ENCODE measurements at places on chromosomes 2 and 18.

- no peak for DNase-seq
These were observed 82.6 kb downstream of the TPO start for GRCh38 chr2:1495676-1496358.

GRCh38 chr2:233481368-233482142, 85.0 kb downstream of the USP40 start:
- DNase-seq, result no peak

- no peak for DNase-seq
These were observed 67.1 kb upstream of the EPAS1 start for GRCh38 chr2:46230115-46230571.

GRCh38 chr2:164896226-164896625, 54.6 kb upstream of the COBLL1 start:
- DNase-seq, result no peak

DNA sequence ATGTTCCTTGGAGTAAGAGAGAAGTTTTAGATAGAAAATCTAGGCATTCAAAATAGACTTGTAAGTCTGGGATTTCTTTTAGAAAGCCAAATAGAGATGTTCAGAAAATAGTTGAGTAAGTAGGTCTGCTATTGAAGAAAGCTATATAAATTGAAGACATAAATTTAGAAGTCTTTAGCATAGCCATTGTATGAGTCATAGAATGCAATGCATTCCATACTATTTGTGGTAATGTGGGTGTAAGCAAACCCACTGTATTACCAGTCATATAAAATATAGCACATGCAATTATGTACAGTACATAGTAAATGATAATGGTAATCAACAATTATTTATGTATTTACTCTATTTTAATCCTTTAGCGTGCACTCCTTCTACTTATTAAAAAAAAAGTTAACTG, 14.1 kb downstream of the MC4R start:
- no peak for DNase-seq

DNA sequence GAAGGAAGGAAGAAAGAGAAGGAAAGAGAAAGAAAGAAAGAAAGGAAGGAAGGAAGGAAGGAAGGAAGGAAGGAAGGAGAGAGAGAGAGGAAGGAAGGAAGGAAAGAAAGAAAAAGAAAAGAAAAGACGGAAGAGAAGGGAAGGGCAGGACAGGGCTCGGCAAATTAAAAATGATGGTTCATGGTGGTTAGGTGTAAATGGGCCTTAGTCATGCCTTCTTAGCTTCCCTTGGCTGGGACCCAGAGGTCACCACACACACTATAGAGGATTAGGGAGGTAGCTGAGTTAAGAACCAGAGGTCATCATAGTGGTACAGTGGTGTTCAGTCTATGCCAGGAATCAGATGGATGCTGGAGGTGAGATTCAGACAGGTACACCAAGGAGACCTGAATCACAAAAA, 9.3 kb upstream of the ATL2 start:
- DNase-seq, result no peak

GRCh38 chr2:176652300-176653182, 383.3 kb downstream of the MTX2 start:
- DNase-seq, result no peak

DNA sequence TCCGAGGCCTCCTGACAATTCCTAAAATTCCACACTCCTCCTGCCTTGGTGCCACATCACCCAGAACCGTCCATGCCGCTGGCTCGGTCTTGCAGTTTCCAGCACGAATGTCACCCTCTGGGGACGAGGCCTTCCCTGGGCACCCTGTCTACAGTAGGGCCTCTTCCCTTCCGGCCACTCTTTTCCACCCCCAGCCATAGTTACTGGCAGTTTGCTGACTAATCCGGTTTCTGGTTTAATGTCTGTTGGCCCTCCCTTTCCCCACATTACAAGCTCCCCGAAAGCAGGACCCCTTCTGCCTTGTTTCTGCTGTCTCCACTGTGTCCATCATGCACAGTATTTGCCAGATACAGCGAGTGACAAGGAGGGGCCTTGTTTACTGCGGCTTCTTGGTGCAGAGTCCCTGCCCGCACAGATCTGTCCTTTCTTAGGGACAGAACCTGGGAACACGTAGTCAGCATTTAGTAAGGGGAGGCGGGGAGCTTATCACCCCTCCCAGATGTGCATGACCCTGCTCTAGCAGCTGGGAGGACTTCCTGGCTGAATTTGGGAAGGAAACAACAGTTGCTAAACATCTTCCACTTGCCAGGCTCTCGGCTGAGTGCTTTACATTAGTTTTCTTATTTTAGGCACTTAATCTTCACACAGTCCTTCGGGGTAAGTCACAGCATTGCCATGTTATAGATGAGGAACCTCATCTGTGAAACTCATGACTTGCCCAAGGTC, 23.6 kb upstream of the CATIP start:
- no peak for DNase-seq

DNA sequence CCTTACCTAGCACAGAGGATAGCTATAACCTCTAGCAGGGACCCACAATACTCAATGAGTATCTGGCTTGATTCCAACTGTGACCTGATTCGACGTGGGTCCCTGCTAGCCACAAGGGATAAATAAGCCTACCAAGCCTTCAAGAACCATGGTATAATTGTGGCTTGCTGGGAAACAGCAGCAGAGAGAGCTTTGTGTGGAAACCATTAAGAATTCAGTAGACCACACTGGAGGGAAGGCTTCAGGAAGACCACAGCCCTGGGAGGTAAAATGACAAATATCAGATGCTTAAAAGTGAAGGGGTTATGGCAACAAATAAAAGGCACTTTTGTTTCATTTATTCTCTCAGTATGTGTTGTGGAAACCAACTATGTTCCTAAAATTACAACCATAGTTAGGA, 82.6 kb upstream of the WIPF1 start:
- DNase-seq, result no peak

- DNase-seq, result peak; percentile 59
These were observed at the start of gene UBXN2A for GRCh38 chr2:23939987-23940717. TSS of gene UBXN2A (plus strand) at chr2:23940463. CDS start at chr2:23958315, 17,852 bp downstream.

GRCh38 chr2:24349097-24349496, 11.2 kb downstream of the ITSN2 start:
- no peak for DNase-seq

GRCh38 chr2:12320991-12321641, 395.6 kb upstream of the TRIB2 start:
- no peak for DNase-seq

DNA sequence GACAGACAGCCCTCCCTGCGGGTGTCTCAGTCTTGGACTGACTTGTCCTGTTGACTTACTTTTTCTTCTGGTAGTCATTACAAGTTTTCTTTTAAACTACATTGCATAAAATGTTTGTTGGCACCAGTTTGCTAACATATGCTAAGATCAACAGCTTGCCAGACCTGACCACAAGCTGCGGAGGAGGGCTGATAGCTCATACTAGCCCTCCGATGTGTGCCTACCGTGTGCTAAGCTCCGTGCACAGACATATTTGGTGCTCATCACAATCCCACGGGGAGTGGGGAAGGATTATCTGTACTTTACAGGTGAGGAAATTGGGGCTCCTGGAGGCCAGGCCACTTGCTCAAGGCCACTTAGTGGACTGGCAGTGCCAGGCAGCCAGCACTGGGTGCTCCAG, 72.8 kb upstream of the YPEL5 start:
- DNase-seq, result no peak

DNA sequence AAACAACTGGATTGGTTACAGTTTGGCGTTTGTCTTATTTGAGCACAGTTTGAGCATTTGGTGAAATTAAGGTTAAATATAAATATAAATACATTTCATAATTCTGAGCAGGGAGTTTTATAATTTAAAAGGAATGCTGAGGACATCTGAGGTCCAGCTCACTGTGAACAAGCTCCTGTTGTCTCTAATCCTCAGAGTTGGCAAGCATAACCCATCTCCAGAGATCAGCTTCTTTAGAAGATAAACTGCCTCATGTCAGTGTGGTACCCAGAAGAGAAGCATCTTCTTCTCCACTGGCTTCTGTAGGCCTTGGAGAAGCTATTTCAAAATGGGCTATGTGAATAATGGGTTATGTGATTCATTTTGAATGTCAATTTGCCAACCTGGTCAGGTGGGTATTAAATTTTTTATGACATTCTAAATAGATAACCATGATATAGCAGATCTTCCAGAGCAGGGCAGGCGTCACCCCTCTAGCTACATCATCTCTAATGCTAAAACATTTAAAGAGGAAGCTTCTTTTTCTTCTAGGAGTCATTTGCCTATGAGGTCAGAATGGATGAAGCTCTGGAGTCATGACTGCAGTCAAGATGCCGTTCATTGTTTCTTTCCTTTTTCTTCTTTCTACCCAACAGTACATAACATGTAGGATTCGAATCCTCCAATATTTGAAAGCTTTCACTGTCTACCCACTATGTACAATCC, 324.0 kb downstream of the RNF144A start:
- no peak for DNase-seq

DNA sequence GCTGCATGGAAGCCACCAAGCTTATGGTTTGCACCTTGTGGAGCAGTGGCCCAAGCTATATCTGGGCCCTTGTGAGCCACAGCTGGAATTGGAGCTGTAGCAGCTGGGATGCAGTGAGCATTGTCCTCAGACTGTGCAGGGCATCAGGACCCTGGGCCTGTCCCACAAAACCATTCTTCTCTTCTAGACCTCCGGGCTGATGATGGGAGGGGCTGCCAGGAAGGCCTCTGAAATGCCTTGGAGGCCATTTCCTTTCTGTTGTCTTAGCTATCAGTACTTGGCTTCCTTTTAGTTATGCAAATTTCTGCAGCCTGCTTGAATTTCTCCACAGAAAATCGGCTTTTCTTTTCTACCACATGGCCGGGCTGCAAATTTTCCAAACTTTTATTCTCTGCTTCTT, 46.4 kb upstream of the CSRNP3 start:
- DNase-seq, result no peak

GRCh38 chr2:201320701-201321100, 36.4 kb downstream of the FLACC1 start:
- DNase-seq, result no peak

DNA sequence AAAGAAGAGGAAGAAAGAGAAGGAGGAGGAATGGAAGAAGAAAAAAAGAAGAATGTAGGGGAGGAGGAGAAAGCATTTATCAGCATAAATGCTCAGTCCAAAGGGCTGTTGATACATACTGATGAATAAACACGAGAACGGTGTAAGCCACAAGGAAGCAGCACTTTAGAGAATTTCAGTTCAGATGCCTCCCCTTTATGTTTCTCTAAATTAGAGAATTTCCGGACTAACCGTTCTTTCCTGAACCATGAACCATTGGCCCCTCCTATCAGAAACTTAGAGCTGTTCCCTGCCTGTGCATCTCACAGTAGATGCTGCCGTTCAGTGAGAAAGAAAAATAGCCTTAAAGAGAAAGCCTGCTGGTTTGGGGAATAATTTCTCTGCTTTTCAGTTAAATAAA, 49.2 kb upstream of the TUBA3D start:
- DNase-seq, result no peak

GRCh38 chr2:70258532-70258875, 567 bp downstream of the PCYOX1 start:
- DNase-seq, result no peak

DNA sequence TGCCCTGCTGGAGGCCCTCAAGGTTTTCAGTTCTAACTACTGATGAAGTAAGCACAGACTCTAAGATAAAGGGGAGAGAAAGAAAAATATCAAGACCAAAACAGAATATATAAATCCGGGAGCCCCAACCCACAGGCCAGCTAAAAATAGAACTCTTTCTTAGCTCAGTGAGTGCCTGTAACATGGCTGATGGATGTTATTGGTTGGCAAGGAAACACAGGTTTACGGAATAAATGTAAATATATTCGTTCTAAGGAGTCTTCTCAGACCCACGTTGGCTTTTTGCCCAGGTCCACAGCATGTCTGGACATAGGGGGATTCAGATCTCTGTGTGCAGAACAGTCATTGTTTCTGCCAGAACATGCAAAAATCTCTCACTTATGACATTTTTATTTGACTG, 139.0 kb upstream of the SERPINE2 start:
- DNase-seq, result no peak

- no peak for DNase-seq
These were observed 84.3 kb downstream of the NETO1 start for GRCh38 chr18:72783530-72783929.

DNA sequence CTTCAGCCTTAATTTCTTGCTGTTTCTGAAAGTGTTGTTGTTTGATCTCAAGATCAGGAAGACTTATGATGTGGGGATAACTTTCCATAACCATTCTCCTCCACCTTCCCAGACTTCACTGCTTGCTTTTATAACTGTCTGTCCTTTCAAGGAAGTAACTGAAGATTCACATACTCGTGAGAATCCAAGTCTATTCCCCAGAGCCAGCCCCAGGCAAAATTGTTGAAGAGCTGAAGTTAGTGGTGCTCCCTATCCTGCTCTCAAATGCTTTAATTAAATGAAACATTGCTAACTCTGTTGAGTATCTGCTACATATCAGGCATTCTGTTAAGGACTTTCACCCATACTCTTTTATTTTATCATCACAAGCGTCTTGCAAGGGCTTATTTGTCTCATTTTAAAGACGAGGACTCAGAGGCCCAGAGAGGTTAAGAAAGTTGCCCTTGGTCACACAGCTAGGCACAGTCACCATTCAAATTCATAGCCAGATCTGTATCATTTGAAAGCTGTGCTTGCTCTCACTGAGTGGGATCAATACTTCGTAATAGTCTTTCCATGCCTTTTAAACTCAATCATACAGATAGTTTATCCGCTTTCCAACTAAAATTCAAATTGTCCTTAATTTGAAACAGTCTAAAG, 189.8 kb upstream of the TCF4 start:
- DNase-seq, result no peak

- no peak for DNase-seq
These were observed 60.2 kb downstream of the DPP4 start for GRCh38 chr2:162013514-162014475.

- no peak for DNase-seq
These were observed 41.4 kb upstream of the CYBRD1 start for GRCh38 chr2:171480908-171481307.

- no peak for DNase-seq
These were observed 51.0 kb upstream of the BCL2L11 start for GRCh38 chr2:111069722-111070121.

DNA sequence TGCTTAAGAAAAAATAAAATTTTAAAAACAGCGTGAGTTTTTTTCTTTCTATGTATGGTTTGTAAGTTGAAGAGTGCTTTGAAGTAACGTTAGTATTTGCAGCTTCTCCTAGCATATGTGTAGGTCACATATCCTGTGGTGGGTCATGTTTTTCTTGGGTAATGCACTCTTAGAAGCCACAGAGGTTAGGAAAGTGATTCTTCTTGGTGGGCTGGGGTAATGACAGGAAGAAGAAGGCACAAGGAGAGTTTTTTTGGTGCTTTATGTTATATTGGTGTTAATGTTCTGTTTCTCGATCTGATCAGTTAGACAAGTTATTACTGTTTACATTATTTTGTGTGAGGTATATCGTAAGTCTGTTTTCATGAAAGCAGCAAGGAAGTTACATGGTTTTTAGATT, 109.0 kb downstream of the ICA1L start:
- DNase-seq, result no peak

- DNase-seq, result no peak
These were observed 16.3 kb upstream of the TET3 start for GRCh38 chr2:73968357-73968937.
